ENCODE measurements at places on chromosomes 4 and X.

GRCh38 chr4:167842487-167842886 lies 249.8 kb upstream of the ANXA10 start:
- DNase-seq, result no peak

DNA sequence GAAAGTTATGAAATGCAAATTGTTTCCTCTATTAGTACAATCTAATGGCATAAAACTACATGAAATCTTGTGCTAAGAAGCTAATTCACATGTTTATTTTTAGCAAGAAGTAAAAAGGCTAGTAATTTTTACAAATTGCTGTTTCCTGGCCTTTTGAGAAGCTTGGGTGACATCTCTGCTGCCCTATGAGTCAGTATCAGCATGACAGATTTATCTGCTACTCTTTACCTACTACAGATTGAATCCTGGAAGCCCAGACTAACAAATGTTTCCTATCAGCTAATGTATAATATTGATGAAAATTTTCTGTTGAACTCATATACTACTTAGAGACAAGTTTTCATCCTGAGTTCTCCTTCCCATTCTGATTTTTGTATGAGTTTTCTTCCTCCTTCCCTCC lies 232.4 kb downstream of the DCTD start:
- no peak for DNase-seq

- DNase-seq, result no peak
These were observed 246.3 kb upstream of the TAPT1 start for GRCh38 chr4:16472537-16472936.

DNA sequence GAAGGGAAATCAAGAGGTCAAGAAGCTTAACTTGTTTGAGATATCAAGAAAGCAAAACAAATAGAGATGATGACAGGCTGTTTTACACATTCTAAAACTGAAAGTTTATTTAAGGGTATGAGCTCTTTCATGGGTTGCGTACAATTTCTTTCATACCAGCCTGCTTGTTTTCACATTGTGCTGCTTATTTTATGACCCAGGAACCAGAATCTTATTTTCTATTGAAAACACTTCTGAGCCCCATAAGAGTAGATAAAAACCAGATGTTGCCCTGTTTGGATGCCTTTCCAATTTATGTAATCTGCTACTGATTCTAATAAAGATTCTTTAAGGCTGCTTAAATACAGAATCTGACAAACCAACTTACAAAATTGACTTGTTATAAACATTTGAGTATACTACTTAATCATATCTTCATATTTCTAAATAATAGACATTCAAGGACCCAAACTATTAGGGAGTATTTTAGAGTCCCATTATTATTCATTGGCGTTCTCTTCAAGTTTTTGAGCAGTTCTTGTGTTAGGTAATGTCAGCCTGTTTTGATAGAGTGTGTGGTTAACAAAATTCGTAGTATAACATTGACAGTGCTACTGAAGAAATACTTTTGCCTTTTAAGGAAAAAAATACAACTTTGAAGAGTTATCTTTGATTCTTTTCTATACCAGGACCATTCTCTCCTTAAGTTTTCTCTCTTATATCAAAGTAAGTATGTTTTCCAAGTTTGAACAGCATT lies 74.4 kb downstream of the PDLIM5 start:
- no peak for DNase-seq

DNA sequence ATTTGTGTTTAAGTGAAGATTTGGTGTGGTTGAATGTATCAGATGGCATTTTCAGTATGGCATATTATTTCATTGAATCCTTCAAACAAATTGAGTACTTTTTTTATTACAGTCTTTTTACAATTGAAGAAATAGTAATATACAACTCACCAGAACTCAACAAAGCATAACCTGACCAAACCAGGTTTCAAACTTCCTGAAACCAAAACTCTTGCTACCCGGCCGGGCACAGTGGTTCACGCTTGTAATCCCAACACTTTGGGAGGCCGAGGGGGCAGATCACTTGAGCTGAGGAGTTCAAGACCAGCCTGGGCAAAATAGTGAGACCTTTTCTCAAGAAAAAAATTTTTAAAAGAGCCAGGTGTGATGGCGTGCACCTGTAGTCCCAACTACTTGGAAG lies 94.2 kb downstream of the UBE2K start:
- no peak for DNase-seq

- DNase-seq, result no peak
These were observed 1649.8 kb upstream of the PCDH10 start for GRCh38 chr4:131499141-131499873.

DNA sequence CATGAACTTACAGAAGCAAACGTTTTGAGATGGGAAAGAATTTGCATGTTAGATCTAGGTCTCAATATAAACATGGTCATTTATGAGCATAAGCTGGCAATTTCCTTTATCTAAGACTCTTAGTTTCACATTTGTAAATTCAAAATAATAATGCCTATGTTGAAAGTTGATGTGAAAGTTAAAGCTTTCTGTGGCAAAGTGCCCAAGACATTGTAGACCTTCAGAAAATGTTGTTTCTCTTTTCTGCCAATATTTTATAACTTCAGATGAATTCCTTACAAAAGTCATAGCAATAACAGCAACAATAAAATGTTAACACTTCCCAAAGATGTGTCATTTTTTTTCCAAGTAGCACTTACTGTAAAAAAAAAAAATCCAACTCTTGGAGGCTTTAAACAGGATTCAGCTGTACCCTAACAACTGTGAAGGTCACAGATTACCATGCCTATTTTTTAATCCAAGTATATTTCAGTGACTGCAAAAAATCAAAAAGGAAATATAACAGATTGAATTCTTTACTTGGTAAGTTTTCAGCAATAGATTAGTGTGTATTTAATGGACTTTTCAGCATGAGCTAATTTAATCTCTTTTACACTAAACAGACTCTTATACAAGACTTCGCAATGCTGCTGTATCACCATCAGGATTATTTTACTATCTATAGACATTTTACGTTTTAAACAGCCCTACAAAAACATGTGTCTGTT lies 206.5 kb upstream of the PDE5A start:
- DNase-seq, result no peak

DNA sequence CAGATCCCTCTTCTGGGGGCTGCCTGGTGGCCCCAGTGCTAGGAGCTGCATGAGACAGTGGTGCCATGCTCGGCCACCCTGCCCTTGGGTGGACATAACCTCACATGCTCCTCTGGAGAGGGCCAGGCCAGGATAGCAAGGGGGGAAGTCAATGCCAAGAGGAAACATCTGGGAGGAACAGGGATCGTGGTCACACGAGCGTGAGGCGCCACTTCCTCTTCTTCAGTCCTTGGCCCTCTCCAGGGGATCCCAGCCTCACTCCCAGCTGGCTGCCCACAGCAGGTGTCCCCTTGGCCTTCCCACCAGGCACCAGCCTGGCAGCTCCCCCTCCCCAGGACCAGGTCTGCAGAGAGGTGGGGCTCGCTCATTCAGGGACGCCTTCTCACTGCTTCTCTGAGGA lies 28.6 kb downstream of the TBC1D14 start:
- DNase-seq, result no peak

- DNase-seq, result no peak
These were observed 61.2 kb downstream of the STARD8 start for GRCh38 chrX:68708503-68709290.

DNA sequence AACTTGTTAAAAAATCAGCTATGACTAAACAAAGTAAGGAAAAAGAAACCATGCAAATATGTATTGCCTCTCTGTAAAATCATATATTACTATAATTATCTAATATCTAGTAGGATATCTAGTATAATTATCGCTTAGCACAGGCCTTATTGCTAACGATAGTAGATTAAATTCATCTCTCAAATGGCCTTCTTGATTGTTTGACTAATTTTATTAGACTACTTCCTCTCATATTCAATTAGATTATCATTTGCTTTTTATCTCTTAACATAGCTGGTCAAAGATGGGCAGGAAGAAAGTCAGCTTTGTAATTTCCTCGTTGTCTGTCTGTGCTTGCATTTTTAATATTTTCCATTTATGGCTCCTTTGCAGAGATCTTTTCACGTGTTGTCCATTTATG lies 21.9 kb upstream of the HPGDS start:
- DNase-seq, result no peak

- no peak for DNase-seq
These were observed 106.8 kb upstream of the FAM47A start for GRCh38 chrX:34238896-34239295.

DNA sequence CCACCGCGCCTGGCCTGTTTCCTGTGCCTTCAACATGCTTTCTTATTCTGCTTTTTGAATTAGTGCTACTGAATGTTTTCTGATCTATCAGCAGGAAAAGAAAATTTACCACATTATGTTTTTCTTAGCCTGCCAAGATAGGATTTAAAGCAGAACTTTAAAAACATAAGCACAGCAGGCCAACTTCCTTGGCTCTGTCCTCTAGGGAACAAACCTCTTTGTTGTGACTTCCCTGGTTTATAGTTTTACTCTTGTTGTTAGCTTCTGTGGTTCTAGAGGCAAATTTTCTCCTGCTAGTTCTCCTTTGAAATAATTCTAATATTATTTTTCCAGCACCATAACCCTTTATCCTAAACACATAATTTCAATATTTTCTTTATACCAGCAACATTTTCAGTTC lies 605.1 kb downstream of the ADGRL3 start:
- no peak for DNase-seq

- DNase-seq, result no peak
These were observed 37.1 kb downstream of the BRCC3 start for GRCh38 chrX:155108427-155108826.

GRCh38 chr4:89469516-89469915 lies 161.9 kb upstream of the GPRIN3 start:
- no peak for DNase-seq
